ENCODE measurements at places on chromosomes 2 and 18.

DNA sequence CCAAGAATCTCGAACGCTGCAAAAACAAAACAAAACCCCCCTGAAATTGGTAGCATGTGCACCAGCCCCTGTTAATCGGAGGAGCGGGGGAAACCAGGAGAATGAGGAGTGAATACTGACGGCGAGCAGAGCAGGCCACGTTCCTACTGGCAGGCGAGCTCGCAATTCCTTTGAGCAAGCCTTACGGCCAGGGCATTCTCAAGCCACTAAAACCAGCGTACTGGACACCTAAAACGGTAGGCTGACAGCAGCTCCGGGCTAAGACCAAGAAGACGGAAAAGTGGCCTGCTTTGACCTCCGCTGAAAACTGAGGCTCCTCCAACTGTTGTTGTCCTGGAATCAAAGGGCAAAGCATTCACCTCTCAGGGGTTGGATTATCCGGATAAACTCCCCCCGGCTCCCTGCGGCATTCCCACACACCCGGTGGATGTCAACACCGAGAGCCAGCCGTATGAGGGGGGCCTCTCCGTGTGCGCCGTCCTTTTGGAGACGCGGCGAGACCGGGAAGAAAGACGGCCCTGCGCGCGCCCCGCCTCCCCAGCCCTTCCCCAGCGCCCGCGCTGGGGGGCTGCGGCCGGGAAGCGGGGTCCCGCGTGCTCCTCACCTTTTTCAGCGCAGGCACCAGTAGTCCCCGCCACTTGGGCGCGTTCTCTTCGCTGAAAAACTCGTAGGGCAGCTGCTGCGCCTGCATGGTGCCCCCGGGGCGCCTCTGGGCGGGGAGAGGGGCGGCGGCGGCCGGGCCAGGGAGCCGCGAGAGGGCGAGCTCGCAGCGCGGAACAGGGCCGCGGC lies 925 bp downstream of the SOS1 start:
- peaks cover 7% of the 10 kb centered on the region for H3K27me3 ChIP-seq
- peak overlapping the region; percentile 89 for H3K27ac ChIP-seq
- H3K4me3 ChIP-seq = peak overlapping the region; percentile 95
- H3K4me1 ChIP-seq = peaks cover 32% of the 10 kb centered on the region
- no peaks in the 10 kb centered on the region for H3K36me3 ChIP-seq
- peak; percentile 70 for DNase-seq

- no peaks in the 10 kb centered on the region for H3K4me1 ChIP-seq
- H3K27ac ChIP-seq = no peak overlapping the region
- no peaks in the 10 kb centered on the region for H3K27me3 ChIP-seq
- no peak overlapping the region for H3K4me3 ChIP-seq
- H3K36me3 ChIP-seq = peaks cover 5% of the 10 kb centered on the region
- no peak for DNase-seq
These were observed 322.7 kb downstream of the NOL4 start for GRCh38 chr18:33901894-33902512.

- no peak overlapping the region for H3K27ac ChIP-seq
- H3K36me3 ChIP-seq = no peaks in the 10 kb centered on the region
- H3K4me1 ChIP-seq = peaks cover 16% of the 10 kb centered on the region
- H3K4me3 ChIP-seq = no peak overlapping the region
- no peak for DNase-seq
- peaks cover 7% of the 10 kb centered on the region for H3K27me3 ChIP-seq
These were observed 6.1 kb downstream of the TGIF1 start for GRCh38 chr18:3455907-3456685.

- H3K27ac ChIP-seq = no peak overlapping the region
- H3K27me3 ChIP-seq = peaks cover 2% of the 10 kb centered on the region
- H3K4me3 ChIP-seq = no peak overlapping the region
- H3K36me3 ChIP-seq = no peaks in the 10 kb centered on the region
- peaks cover 18% of the 10 kb centered on the region for H3K4me1 ChIP-seq
- no peak for DNase-seq
These were observed 29.3 kb downstream of the ZC3H15 start for GRCh38 chr2:186515376-186515775.

DNA sequence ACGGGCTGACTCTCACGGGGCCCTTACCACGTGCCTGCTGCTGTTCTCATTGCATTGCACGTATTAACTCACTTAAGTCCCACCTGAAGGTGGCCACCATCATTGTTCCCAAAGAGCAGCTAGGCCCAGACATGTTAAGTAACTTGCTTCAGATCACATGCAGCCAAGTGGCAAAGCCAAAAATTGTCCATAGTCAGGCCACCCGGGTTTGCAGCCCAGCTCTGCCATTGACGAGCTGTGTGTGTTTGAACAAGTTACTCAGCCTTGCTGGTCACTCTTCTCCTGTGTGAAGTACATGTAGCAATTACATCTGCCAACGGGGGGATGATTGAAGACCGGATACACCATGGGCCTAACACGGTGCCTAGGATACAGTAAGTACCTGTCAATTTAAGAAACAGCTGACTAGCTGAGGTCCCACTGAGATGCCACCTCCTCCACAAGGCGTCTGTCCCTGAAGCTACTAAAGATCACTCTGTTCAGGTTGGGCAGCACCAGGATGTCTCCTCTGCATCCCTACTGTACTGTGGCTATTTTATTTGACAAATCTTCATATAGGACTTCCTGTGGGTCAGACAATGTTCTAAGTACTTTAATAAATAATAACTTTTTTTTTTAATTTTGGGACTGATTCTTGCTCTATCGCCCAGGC lies 154.2 kb upstream of the MYCN start:
- H3K4me3 ChIP-seq = no peak overlapping the region
- no peaks in the 10 kb centered on the region for H3K4me1 ChIP-seq
- peaks cover 4% of the 10 kb centered on the region for H3K27me3 ChIP-seq
- no peak for DNase-seq
- no peak overlapping the region for H3K27ac ChIP-seq
- H3K36me3 ChIP-seq = no peaks in the 10 kb centered on the region

DNA sequence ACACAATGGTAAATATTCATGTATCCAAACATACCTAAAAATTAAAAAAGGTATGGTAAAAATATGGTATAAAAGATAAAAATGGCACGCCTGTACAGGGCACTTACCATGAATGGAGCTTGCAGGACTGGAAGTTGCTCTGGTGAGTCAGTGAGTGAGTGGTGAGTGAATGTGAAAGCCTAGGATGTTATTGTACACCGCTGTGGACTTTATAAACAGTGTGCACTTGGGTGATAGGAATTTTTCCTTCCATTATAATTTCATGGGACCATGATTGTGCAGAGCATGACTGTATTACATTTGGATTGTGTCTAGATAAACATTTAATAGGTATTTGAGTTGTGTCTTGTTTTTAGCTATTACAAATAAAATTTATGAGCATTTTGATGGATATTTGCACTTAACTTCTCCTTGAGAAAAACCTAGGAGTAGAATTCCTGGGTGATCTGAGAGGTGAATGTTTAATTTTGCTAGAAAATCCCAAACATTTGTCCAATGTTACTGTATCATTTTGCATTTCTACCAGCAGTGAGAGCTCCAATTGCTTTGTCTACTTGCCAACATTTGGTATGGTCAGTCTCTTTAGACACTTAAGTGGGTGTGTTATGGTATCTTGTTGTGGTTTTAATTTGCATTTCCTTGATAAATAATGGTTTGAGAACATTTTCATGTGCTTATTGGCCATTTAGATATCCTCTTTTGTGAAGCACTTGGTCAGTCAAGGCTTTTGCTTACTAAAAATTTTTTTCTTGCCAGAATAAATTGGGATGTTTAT lies 81.7 kb downstream of the BCL2L11 start:
- peaks cover 2% of the 10 kb centered on the region for H3K27me3 ChIP-seq
- no peaks in the 10 kb centered on the region for H3K36me3 ChIP-seq
- no peak overlapping the region for H3K4me3 ChIP-seq
- H3K4me1 ChIP-seq = no peaks in the 10 kb centered on the region

Data from glutamatergic neuron (in vitro differentiated cells).